HTR-8/SVneo (cell line): ENCODE measurements at places on chromosomes 4 and X.

GRCh38 chr4:19983072-19983471, 268.6 kb upstream of the SLIT2 start:
- DNase-seq = peak; percentile 21

- DNase-seq = no peak
Observed at GRCh38 chr4:7237873-7238272, 45.5 kb downstream of the SORCS2 start.

DNA sequence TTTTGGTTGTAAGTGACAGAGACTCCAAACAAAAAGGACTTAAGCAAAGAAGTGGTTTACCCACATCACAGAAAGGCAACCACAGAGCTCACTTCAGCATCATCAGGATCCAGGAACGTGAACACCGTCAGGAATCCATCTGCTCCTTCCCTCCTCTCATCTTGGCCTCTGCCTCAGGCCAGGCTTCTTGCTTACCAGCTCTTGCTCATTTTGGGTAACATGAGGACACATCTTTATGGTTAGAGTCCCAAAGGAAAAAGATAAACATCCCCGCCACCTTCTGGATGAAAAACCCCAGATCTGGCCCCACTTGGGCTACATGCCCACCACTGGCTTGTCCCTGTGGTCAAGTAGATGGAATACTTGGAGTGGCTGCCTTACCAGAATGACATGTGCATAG, 176.8 kb upstream of the RPL34 start:
- no peak for DNase-seq

DNA sequence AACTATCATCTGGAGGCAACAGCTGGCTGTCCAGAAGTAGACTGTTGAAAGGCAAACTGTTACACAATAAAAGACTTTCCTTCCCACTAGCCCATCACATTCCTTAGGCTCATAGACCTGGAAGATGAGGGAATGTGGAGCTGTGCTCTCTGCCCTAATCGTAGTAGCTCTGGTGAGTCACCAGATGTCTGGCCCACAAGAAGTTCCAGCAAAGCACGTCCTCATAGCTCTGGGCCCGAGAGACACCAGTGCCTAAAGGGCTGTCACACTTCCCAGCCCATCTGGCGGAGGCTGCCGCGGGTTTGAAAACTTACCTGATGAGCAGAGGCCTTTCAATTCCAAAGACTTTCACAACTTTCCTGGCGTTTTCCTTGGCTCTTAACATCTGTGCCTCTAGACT, 81.7 kb upstream of the STOX2 start:
- DNase-seq = peak; percentile 63

DNA sequence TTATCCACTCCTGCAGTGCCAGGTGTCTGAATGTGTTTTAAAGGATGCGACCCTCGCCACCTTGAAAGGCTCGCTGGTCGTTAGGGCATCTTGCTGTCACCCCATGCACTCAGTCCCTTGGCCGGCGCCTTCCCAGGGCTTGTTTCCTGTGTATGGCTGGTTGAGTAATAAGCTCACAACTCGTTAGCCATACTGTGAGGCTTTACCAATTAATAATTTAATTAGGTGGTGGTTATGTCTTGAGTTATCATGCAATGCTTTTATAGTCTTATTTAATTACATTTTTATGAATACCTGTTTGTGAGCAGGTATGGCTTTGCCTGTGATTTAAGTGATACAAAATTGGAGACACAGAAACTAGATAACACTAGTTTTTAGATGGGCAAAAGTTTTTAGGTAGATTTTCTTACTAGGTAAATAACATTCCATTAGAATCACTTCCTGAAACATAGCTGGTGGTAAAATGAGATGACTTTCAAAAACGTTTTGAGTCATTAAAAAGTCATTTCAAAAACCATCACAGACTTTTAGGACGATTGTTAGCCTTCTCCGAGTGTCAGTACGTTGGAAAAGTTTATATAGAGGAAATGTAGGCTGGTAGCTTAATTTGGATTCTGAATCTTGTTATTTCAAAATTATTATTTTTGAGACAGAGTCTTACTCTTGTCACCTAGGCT, 18.2 kb downstream of the PTTG2 start:
- DNase-seq = no peak

DNA sequence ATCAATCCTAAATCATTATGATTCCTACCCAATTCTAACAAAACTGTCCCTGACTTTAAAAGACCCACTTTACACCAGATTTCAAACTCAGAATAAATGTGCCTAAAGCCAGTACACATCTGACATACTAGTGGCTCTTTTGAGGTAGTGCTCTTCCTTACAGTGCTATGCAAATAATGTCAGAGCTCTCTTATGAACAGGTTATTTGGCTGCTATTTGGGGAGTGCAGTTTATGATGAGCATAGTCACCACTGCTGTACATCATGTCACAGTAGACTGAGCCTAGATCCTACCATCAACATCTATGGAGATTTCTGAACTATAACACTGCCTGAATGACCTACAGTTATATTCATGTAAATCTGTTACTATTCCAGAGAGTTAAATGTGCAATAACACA, 50.4 kb upstream of the PAGE5 start:
- no peak for DNase-seq

DNA sequence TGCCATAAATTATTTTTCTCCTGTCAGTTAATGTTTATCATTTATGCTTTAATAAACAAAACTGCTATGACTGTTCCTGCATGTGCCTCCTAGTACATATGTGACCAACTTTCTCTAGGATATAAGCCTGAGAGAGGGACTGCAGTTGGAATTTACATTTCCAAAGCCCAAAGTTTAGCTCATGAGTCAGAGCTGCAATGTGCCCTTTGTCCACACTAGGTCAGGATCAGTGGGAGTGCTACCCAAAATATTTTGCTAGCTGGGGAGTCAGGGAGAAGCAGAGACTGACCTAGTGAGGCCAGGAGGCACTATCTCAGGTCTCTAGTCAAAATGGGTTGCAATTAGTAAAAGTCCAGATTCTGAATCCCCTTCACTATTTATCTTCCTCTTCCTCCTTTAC, 92.7 kb downstream of the AR start:
- no peak for DNase-seq

DNA sequence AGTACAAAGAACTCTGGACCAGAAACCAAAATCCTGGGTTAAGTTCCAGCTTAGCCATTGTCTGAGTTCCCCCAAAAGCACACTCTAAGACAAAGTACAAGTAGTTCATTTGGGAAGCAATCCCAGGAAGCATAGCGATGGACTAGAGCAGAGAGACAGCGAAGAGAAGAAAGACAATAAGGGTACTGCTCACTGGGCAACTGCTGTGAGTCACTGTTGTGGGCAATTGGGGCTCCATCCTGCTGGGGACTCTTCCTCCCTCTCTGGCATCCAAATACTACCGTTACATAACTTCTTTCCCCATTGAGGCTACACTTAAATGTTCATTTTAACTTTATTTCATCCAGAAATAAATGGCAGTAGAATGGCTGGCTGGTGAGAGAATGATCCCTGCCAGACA, 14.1 kb downstream of the SRPX start:
- no peak for DNase-seq

- DNase-seq = no peak
Observed at GRCh38 chr4:175062183-175062592, 144.0 kb downstream of the ADAM29 start.

- DNase-seq = no peak
Observed at GRCh38 chr4:68272380-68272779, 26.9 kb upstream of the TMPRSS11B start.

- peak; percentile 41 for DNase-seq
Observed at GRCh38 chr4:185128272-185129119, 14.6 kb upstream of the SLC25A4 start.

- no peak for DNase-seq
Observed at GRCh38 chrX:25048178-25048577, 32.4 kb upstream of the ARX start.

DNA sequence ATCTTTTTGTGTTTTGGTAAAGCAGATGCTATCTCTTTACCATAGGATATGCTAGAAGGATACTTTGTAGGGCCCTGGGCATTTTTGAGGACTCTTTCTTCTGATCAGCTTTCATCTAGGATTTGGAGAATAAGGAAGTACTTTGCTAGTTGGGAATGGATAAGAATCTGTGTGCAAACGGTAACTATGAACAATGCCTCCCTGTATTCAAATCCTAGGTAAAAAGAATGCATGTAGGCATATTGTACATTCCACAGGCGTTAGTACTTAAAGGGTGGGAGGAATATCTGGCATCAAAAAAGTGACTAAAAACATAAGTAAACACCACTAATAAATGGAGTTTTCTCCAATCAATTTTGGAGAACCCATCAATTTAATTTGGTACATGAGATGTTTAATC, 59.7 kb downstream of the SH3BGRL start:
- no peak for DNase-seq

DNA sequence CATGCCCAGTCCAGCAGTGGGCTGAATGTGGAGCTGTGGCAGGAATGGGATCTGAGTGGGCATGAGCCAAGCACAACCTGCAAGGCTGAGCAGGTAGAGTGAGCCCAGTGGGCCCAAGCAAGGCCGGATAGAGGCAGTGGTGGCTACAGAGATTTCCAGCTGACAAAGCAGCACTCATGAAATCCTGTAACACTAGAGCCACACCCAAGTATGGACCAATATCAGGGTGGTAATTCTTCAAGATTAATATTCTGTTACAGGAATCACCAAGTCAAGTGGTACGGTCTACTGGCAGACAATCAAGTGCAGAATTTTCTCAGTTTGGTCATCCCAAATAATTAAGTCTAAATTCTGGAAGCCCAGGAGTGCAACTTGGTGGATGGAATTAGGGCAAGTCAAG, 132.4 kb upstream of the ENPEP start:
- DNase-seq = no peak

GRCh38 chrX:154531626-154532025, 15.0 kb downstream of the G6PD start:
- peak; percentile 55 for DNase-seq

GRCh38 chr4:53937327-53937726, 127.1 kb downstream of the CHIC2 start:
- no peak for DNase-seq

- DNase-seq = no peak
Observed at GRCh38 chr4:113556382-113557134, 205.0 kb downstream of the CAMK2D start.
